ENCODE measurements at places on chromosomes 2 and 18. TPM values are rescaled to one million over a fixed set of nuclear protein-coding genes. Genes with fewer than 3 reads are reported as not detected.

TRABD2A gene
- polyA plus RNA-seq: 1.6 TPM

CFAP221 gene
- 16.2 TPM for polyA plus RNA-seq

COBLL1 gene
- 12.6 TPM for polyA plus RNA-seq

DNAH7 gene
- 16.1 TPM for polyA plus RNA-seq

LYPD1 gene
- 133 TPM for polyA plus RNA-seq

GPR39 gene
- polyA plus RNA-seq: 1.4 TPM

Measured in spinal cord (tissue), 10 donors.